ENCODE measurements at places on chromosomes 3 and 15.

GRCh38 chr15:30889196-30889595 is 14.5 kb upstream of the FAN1 start:
- no peak for DNase-seq

DNA sequence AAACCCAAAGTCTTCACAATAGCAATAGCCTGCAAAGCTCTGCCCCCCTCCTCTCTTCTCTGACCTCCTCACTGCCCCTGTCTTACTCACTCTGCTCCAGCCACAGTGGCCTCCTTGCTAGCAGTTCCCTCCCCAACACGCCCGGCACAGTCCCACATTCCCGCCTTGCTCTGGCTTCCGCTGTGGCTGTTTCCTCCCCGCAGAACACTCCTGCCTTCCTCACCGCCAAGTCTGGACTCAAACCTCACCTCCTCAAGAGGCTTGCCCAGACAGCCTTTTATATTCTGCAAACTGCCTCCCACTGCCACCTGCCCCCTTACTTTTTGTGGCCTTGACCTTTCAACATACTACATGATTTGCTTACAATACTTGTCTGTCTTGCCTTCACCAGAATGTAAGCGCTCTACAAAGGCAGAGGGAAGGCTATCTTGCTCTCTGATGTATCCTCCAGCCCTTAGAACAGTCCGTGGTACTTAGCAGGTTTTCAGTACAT is 406 bp upstream of the MPI start:
- no peak for DNase-seq

- no peak for DNase-seq
Observed at GRCh38 chr3:20105513-20106280, 65.5 kb downstream of the KAT2B start.

- no peak for DNase-seq
Observed at GRCh38 chr15:29131840-29132420, 137.7 kb downstream of the NSMCE3 start.

GRCh38 chr3:159899166-159899565 is 89.5 kb upstream of the IL12A start:
- no peak for DNase-seq

DNA sequence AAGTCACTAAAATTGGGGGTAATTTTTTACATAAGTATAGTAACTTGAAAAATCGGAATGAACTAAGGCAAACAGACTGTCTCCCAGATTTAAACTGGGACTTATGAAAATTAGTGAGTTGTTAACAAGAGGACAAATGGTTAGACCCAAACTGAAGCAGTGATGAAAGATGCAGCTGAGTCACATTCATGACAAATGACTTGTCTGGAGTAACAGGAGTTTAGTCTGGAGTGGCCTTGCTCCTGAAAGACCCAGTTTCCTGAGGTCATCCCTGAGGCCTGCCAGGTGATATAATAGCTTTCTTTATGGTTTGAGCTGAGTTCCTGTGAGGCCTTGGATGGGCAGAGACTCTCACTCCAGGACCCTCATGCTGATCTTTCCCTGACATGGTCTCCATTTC is 9.6 kb upstream of the CTDSPL start:
- DNase-seq, result no peak

Data from stimulated activated CD4-positive, alpha-beta T cell treated with anti-CD3 and anti-CD28 coated beads, Interleukin-15, amount 100 ng/mL, for 1 hour (primary cell).